ENCODE measurements at places on chromosomes 6 and 20. TPM values are rescaled to one million over a fixed set of nuclear protein-coding genes. Genes with fewer than 3 reads are reported as not detected.

DNA sequence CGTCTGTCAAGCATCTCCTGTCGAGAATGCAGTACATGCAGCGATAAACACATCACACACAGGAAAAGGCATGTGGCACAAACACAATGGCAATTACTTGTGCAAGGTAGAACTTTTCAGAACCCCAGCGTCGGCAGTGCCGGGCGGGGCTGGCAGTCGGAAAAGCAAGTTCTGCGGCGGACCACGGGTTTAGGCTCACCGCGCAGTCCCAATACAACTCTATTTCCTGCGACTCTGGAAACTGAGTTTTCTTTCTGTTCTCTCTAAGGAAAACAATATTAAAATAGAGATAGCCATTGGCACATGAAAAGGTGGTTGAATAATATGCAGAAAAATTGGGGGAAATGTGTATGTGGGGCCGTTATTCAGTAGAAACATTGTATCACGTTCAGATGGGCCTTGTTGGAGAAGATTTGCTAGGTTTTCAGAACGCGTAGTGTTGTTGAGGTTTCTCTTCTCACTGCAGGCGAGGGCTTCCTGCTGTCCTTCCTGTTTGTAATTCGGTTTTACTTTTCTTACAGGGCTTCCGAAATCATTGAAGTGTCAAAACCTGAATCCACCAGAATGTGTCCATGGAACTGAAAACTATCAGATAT, 369.5 kb downstream of the THBS2 start:
- H3K4me1 ChIP-seq: peaks cover 9% of the 10 kb centered on the region
- peak overlapping the region; percentile 47 for H3K27ac ChIP-seq
- no peaks in the 10 kb centered on the region for H3K36me3 ChIP-seq
- peaks cover 4% of the 10 kb centered on the region for H3K27me3 ChIP-seq
- peak; percentile 61 for DNase-seq
- peak overlapping the region; percentile 38 for H3K4me3 ChIP-seq

DNA sequence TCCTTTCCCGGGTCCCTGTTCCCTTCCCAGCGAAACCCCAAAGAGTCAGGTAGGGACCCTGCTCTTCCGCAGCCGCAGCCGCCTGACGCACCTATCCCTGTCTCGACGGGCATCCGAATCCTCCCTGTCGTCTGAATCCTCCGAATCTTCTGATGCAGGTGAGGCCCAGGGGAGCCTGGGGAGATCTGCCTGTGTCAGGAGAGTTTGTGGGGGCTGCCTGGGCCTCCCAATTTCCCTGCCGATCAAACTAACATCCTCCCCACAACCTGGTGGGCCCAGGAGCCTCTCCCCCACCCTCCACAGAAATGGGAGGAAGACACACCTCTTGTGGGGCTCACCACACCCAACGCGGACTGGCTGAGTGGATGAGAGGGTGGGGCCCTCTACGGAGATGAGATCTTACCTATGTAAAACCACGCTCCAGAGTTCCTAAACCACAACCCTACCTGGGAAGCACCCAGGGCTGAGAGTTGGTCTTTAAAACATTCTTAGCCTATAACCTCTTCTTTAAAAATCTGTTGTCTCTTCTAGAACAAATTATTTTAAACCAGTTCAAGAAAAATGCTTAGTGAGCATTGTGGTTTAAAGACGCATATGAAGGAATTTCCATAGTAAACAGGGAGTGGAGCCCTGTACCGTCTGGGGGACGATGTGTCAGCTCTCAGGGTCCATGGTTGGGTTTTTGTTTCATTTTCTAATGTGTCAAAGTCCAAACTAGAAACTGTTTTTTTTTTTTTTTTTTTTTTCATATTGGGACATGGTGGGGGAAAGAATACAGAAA, 1.7 kb downstream of the CDC25B start:
- no peaks in the 10 kb centered on the region for H3K27me3 ChIP-seq
- H3K36me3 ChIP-seq: peaks cover 29% of the 10 kb centered on the region
- H3K27ac ChIP-seq: peak overlapping the region; percentile 65
- DNase-seq: peak; percentile 73
- H3K4me1 ChIP-seq: peaks cover 77% of the 10 kb centered on the region
- peak overlapping the region; percentile 59 for H3K4me3 ChIP-seq

GRCh38 chr6:161439093-161439492, 165.2 kb upstream of the AGPAT4 start:
- no peak overlapping the region for H3K4me3 ChIP-seq
- peaks cover 10% of the 10 kb centered on the region for H3K4me1 ChIP-seq
- no peaks in the 10 kb centered on the region for H3K36me3 ChIP-seq
- no peak overlapping the region for H3K27ac ChIP-seq

DNA sequence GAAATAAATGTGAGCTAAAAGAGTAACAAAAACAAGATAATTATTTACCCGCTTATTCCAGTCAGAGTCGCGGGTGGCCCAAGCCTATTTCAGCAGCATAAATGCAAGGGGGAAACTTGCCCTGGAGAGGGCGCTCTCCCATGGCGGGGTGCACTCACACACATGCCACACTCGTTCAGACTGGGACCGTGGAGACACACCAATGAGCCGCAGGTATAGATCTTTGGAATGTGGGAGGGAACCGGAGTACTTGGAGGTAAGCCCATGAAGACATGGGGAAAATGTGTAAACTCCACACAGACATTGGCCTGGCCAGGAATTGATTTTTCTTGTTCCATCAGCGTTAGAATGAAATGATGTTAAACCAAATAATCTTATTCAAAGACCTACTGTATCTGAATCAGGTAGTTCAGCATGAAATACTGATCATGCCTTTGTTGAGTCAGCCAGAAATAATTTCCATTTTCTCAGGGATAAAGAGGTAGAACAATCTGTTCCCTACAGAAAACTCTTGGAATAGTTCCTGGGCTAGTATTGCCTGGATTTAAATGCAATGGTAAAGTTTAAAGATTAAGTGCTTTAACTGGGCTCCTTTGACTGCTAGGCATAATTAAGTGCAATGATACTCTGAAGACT, 191.5 kb downstream of the MCHR2 start:
- no peak overlapping the region for H3K4me3 ChIP-seq
- H3K27me3 ChIP-seq: peaks cover 5% of the 10 kb centered on the region
- no peaks in the 10 kb centered on the region for H3K36me3 ChIP-seq
- no peak for DNase-seq
- no peak overlapping the region for H3K27ac ChIP-seq

Gene SERPINB6
- 188 TPM for total RNA-seq

DNA sequence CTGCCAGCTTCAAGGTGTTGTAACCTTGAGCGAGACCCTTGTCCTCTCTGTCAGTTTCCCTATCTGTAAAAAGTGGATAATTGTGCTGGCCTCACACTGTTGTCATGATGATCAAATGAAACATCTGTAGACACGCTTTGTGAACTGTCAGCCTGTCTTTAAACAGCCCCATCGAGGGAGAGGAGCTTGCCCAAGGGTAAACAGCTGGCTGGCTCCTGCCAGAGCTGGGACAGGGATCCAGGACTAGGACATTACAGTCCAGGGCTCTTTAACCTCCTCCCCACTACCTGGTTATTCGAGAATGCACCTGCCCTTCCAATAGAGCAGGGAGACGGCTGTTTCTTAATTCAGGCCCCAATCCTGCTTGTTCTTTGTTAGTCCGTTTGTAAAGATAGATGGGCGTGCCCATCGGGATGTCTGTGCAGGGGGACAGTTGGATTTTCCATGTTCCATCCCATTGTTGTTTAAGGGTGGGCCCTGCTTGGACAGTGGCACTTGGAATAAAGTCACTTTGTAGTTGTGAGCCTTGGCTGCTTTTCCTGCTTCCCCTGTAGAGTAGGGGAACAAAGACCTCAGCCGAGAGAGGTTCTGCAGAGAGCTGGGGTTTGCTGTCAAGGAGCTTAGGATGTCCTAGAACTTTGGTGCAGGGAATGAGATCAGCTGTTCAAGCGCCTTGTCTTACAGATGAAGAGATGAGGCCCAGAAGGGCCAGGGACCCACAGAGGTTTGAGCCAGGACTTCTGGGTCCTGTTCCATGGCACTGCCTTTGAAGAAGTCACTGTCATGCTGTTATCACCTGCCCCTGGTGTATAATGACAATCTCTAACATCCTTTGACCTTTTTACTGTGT, 77.9 kb upstream of the MYL9 start:
- DNase-seq: no peak
- peaks cover 74% of the 10 kb centered on the region for H3K4me1 ChIP-seq
- H3K27ac ChIP-seq: peak overlapping the region; percentile 76
- peak overlapping the region; percentile 62 for H3K4me3 ChIP-seq
- no peaks in the 10 kb centered on the region for H3K36me3 ChIP-seq

Gene APOM
- 0.66 TPM for total RNA-seq

DNA sequence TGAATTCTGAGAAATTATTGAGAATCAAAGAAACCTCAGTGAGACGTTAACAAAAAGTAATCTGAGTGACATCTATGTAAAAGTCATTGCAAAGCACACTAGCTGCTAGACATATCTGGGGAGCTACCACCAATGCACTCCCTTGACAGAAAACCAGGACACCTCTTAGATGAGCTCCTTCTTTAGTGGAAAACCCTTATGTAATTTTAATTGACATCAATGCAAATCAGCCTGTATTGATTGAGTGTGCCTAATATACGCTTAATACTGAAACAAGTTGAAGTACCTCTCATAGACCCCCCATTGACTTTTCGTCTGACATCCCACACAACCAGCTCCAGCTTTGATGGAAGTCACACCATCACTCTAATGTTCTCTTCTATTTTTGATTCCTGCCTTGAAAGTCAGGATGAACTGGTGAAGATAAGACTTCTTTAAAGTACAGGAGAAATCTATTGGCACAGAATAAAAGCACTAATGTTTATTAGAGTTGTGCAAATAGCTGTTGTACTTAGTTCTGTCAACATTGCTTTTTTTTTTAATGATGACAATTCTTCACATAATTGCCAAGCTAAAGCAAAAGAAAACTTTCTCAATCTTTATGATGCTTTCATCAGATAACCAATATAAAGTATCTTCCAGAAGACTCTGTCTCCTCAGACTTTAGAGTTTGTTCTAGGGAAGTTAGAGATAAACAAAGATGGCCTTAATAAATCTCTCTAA, 98.0 kb upstream of the FAM8A1 start:
- DNase-seq: no peak
- no peak overlapping the region for H3K4me3 ChIP-seq
- H3K4me1 ChIP-seq: no peaks in the 10 kb centered on the region
- H3K27ac ChIP-seq: no peak overlapping the region
- H3K36me3 ChIP-seq: no peaks in the 10 kb centered on the region

Gene VGLL2
- not detected for total RNA-seq

Gene BCAS1
- total RNA-seq: 0.66 TPM

- no peak for DNase-seq
- no peaks in the 10 kb centered on the region for H3K4me1 ChIP-seq
- no peaks in the 10 kb centered on the region for H3K36me3 ChIP-seq
- H3K27me3 ChIP-seq: no peaks in the 10 kb centered on the region
- H3K4me3 ChIP-seq: no peak overlapping the region
Observed at GRCh38 chr6:8549074-8549790, 113.9 kb upstream of the SLC35B3 start.

DNA sequence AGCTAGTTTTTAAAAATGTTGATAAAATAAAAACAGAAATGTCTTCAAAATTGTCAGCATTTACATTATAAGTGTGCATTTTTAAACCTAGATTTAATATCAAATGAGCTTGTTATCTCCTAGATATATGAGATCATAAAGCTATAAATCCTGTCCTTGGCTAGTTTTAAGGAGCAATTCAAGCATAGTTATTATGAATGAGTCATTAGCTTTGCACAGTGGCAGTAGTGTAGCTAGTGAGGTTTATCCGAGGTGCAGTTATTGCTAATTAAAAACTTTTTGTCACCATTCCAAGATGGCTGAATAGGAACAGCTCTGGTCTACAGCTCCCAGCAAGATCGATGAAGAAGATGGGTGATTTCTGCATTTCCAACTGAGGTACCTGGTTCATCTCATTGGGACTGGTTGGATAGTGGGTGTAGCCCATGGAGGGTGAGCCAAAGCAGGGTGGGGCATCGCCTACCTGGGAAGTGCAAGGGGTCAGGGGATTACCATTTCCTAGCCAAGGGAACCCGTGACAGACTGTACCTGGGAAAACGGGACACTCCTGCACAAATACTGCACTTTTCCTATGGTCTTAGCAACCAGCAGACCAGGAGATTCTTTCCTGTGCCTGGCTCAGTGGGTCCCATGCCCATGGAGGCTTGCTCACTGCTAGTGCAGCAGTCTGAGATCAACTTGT, 108.8 kb upstream of the SYNCRIP start:
- no peaks in the 10 kb centered on the region for H3K4me1 ChIP-seq
- H3K27ac ChIP-seq: no peak overlapping the region
- no peaks in the 10 kb centered on the region for H3K36me3 ChIP-seq
- DNase-seq: no peak
- peaks cover 11% of the 10 kb centered on the region for H3K27me3 ChIP-seq

DNA sequence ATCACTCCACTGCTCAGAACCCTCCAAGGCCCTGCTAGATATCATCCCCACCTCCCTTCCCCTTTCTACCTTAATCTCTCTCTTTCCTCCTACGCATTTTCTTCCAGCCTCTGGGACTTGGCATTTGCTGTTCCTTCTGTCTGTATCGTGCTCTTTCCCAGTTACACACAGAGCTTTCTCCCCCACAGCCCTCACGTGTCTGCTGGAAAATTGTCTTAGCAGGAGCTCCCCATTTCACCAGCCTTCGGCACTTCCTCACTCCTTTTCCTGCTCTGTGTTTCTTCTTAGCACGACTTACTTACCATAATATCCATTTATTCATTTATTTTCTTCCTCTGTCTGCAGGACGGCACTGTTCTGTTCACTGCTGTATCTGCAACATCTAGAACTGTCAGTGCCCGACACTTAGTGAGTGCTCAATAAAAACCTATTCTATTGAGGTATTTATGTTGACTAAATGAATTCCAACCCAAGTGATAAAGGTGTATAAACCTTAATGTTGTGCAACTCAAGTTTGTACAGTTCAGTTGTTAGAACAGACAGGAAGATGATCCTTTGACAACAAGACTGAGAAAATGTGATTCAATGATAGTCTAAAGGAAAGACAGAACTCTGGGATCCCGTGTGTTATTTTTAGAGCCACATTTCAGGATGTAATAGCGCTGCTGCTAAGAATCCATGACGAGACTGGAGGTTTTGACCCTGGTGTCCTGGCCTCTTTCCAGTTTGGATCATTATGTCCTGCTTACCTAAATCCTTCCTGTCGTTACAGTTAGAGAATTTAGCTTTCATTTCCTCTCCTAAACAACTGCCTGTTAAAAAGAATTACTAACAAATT, 170.1 kb upstream of the LAMP5 start:
- no peak for DNase-seq
- H3K4me3 ChIP-seq: no peak overlapping the region
- no peaks in the 10 kb centered on the region for H3K36me3 ChIP-seq

- peaks cover 6% of the 10 kb centered on the region for H3K36me3 ChIP-seq
- H3K4me1 ChIP-seq: peaks cover 61% of the 10 kb centered on the region
- peak; percentile 91 for DNase-seq
- H3K27me3 ChIP-seq: no peaks in the 10 kb centered on the region
- peak overlapping the region; percentile 95 for H3K27ac ChIP-seq
Observed at GRCh38 chr6:31586599-31587281, 663 bp downstream of the LST1 start.

Data from spleen (tissue), 13 donors.